H4 (cell line): ENCODE measurements at places on chromosomes 12 and 14. TPM values are rescaled to one million over a fixed set of nuclear protein-coding genes. Genes with fewer than 3 reads are reported as not detected.

The TSPAN8 gene
- total RNA-seq, result 1.2 and 1.9 TPM in 2 replicates

- DNase-seq, result no peak
Measured at GRCh38 chr14:74936731-74937130, 13.7 kb upstream of the RPS6KL1 start.

DNA sequence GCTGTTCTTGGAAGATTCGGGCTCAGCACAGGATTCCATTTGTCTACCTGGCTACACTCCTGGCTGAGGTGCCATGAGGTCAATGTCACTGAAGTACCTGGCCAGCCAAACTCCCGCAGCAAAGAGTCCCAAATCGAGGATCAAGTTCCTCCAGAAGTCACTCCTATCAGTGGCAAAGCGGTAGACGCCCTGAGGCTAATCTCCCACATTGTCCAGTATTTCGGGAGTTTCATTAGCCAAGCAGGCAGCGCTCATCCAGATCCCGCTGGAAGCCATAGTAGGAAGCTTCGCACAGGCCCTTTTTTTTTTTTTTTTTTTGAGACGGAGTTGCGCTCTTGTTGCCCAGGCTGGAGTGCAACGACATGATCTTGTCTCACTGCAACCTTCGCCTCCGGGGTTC, 8.9 kb upstream of the AACS start:
- no peak for DNase-seq

DNA sequence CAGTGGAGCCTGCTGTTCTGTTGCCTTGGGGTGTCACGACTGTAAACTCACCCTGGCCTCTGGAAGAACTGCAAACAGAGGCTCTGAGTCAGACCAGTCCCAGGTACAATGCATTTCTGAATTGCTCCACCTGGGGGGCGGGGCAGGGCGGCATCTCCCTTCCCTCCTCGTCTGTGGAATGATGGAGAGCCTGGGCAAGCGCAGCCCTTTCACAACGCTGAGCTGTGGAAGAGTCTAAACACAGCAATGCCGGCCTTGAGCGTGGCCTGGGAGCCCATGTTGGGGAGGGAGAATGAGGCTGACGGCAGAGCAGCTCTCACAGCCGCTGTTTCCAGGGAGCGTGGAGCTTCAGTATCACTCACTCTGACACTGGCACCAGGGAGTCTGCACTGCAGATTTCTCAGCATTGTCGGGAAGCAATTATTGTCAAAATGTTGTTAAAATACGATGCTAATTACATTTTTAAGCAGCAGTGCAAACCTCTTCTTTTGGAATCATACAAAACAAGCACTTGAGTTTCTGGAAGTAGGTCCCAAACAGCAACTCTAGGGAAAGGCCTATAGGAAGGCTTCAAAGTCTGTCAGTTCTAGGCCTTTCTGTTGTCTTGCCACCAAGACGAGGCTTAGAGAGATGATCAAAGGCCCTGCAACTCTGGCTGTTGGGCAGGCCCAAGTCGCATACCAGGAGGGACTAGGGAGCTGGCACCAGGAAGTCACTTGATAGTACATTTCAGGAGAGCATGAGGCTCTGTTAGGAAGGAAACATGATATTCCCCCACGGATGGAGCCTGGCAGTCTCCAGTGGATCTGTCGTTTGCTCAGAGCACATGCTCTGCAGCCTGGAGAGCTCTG, 244.0 kb upstream of the FKBP4 start:
- DNase-seq, result no peak

- no peak for DNase-seq
Measured at GRCh38 chr12:19692091-19692490, 252.8 kb downstream of the AEBP2 start.

The PRB2 gene
- total RNA-seq, result not detected in 2 replicates

GRCh38 chr12:10186299-10186698, 7.5 kb downstream of the TMEM52B start:
- no peak for DNase-seq

DNA sequence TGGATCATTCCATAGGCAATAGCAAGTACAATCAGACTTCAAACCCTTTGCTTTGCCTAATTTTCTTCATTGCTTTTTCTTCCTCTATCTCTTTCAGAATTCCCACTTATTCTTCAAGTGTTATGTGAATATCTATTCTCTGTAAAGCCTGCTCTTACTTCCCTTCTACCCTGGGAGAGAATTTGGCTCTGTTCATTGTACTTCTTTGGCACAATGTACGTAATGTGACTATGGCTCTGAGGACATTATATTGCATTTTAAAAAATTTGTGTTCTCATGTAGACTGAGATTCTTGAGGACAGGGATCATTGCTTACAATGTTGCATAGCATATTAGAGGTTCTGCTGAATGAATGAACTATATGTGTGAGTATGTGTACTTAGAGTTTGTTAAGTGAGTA, 16.9 kb upstream of the PRICKLE1 start:
- DNase-seq, result no peak

DNA sequence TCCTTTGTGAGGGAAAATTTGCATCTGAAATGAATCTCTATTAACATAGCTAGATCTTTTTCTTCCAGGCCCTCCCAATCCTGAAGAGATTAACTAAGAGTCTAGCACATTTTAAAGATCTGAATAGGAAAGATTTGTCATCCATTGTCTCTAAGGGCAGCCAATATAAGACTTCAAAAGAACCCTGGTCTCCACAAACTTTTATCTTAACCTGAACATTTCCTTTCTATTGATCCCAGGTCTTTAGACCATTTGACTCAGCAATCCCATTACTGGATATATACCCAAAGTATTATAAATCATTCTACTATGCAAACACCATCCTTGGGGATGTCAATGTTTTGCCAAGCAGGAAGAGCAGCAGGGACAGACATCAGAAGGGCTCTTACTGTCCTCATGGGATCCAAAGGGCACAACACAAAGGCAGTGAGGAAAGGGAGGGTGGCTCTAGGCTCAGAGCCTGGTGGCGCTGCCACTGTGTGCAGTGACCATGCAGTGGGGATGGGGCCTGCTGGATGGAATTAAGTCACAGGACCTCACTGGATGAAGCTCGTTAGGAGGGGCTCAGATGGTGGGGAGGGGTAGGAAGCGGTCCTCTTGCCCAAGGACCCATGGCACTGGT, 12.7 kb upstream of the BDKRB2 start:
- no peak for DNase-seq

GRCh38 chr12:92394895-92395294, 249.2 kb upstream of the BTG1 start:
- DNase-seq, result no peak

The POTEG gene
- 0.41 and 0.75 TPM in 2 replicates for total RNA-seq

The SALL2 gene
- 0.06 and 0.75 TPM in 2 replicates for total RNA-seq

DNA sequence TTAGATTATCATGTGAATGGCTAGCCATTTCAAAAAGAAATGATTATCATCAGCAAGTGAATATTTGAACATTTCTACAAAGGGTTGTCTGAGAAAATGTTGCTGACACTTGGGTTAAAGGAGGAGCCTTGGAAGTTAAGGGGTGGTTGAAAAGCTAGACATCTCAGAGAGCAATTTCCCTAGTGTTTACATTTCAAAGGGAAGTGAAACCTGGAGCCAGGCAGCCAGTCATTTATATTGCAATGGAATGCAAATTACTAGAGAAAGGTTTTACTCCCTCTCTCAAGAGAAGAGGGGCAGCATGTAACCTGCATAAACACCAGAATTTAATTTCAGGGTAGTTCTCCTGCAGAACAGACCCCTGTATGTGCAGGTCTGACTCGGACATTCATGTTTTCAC, 279.0 kb downstream of the SLC16A7 start:
- no peak for DNase-seq

The CLEC4A gene
- total RNA-seq, result not detected in 2 replicates

The LMO3 gene
- 0.27 and 2.9 TPM in 2 replicates for total RNA-seq

DNA sequence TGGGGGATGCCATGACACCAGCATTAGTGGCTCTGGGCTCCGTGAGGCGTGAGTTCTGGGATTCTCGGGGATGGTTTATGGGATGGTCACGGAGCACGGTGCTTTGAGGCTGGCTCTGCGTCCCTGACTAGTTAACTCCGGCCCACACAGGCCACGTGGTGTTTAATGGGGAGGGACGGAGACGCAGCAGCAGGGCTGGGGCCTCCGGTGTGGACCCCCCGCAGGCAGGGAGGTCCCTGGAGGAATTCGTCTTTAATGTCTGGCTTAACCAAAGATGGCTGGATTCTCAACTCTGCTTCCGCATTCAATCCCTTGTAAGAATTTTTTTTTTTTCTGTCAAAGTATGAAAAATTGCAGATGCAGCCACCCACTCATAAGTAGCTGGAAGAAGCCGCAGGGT, 86.4 kb upstream of the RFLNA start:
- DNase-seq, result no peak

- DNase-seq, result no peak
Measured at GRCh38 chr12:76957301-76957700, 78.5 kb upstream of the CSRP2 start.

The SERPINA5 gene
- 1.6 and 1.7 TPM in 2 replicates for total RNA-seq

The FSCB gene
- 0.02 TPM in 1 of 2 replicates, not detected in the other for total RNA-seq

The FGF6 gene
- not detected in 2 replicates for total RNA-seq

GRCh38 chr14:36313206-36313605, 7.2 kb downstream of the MBIP start:
- DNase-seq, result no peak

- DNase-seq, result no peak
Measured at GRCh38 chr14:24057867-24058259, 6.1 kb downstream of the CARMIL3 start.

GRCh38 chr12:123929946-123930583, 42.6 kb downstream of the CCDC92 start:
- DNase-seq, result no peak

DNA sequence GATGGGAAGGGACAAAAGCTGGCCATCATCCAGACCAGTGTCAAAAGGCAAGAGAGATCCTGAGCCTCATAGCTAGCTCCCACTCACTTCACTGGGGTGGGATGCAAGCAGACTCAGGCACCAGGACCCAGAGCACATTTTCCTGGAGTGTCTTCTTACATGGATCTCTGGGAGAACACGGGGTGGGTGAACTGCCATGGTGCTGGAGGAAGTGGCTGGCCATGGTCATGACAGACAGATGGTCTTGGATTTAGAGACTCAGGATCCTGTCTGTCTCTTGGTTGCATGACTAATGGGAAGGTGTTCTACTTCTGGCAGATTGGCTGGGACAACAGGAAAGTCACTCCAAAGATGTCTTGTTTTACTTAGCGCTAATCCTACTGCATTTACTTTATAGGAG, 311.5 kb downstream of the ATP23 start:
- no peak for DNase-seq
